ENCODE measurements at places on chromosomes 13 and 19.

- peak; percentile 69 for DNase-seq
Observed at GRCh38 chr13:110388108-110388943, 81.2 kb downstream of the COL4A2 start.

DNA sequence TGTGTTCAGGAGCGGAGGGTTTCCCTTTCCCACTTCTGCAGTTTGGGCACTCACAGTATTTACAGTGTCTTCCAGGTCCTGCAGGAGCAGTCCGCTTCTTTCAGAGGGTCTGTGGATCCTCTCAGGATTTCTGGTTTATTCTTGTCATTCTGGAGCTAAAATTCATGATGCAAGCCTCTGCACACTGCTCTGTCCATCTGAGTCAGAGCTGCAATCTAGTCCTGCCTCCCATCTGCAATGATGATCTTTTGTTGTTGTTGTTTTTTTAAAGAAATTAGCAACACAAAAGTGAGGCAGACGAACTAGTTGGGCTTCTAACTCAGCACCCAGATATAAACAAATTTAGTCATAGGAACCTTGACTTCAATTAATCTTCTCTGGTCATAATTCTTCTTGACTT is 86.5 kb downstream of the DLEU7 start:
- DNase-seq = no peak

- DNase-seq = peak; percentile 37
Observed at GRCh38 chr19:6358003-6358402, 3.3 kb upstream of the CLPP start.

GRCh38 chr13:42333613-42334328 is 61.8 kb downstream of the AKAP11 start:
- DNase-seq = peak; percentile 2

- peak; percentile 69 for DNase-seq
Observed at GRCh38 chr19:41570639-41571112, 5.3 kb upstream of the CEACAM21 start.

GRCh38 chr19:51550848-51551672 is 19.6 kb upstream of the SIGLEC6 start:
- DNase-seq = no peak

DNA sequence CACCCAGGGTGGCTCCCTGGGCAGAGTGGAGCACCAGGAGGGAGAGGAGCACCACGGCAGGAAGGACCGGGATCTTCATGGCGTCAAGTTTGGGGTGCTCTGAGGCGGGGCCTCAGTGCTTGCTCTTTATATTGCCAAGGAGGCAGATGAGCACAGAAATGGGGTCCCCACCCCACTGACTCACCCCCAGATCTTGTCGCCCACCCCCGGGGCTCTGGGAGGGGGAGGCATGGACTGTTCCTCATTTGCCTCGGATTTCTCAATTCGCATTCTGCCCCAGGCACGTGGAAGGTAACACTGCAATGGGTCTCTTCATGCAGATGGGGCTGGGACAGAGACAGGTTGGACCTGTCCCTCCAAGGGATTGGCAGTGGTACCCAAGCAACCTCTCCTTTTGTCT is at the start of gene KRTDAP:
KRTDAP (minus strand) TSS at position 101 of the 400 bp plus-strand sequence; CDS start at position 79, 22 bp downstream.
- DNase-seq = no peak

DNA sequence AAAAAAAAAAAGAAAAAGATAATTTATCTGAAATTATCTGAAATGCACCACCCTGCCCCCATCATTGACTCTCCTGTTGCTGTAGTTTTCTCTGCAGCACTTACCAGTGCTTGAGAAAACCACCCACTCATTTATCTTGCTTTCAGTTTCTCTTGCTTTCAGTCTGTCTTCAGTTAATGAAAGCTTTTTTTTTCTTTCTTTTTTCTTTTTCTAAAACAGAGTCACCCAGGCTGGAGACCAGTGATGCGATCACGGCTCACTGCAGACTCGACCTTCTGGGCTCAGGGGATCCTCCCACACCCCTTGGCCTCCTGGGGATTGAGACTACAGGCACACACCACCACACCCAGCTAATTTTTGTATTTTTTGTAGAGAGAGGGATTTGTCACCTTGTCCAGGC is 4.3 kb upstream of the ACP5 start:
- DNase-seq = no peak

GRCh38 chr13:100976993-100977392 is 302.4 kb upstream of the TMTC4 start:
- no peak for DNase-seq

- DNase-seq = no peak
Observed at GRCh38 chr19:52094526-52095130, 937 bp downstream of the ZNF841 start.

DNA sequence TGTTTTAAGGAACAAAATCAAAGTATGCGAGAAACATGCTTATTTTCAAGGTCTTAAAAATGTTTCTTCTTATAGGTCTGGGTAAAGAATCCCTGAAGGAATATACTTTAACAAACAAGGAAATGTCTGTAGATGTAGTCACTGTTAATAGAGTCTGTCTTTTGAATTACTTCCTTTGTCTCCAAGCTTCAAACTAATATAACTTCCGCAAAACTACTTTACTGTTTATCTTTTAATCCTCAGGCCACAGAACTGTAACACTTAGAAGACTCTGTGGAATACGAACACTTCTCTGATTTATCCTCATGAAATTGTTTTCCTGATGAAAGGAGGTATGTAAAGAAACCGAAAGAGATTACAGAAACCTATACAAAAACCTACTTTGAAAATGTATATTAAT is 316.0 kb downstream of the PCDH9 start:
- DNase-seq = no peak

- peak; percentile 98 for DNase-seq
Observed at GRCh38 chr19:50203281-50204080, at the start of gene MYH14. TSS of gene MYH14 (plus strand) at chr19:50203622. CDS start at chr19:50210366, 6,744 bp downstream.

- no peak for DNase-seq
Observed at GRCh38 chr13:111129465-111130115, 14.5 kb downstream of the ARHGEF7 start.

GRCh38 chr19:46787040-46787330 is 1.4 kb downstream of the SLC1A5 start:
- DNase-seq = no peak

- no peak for DNase-seq
Observed at GRCh38 chr13:48961379-48961778, 14.3 kb upstream of the FNDC3A start.

DNA sequence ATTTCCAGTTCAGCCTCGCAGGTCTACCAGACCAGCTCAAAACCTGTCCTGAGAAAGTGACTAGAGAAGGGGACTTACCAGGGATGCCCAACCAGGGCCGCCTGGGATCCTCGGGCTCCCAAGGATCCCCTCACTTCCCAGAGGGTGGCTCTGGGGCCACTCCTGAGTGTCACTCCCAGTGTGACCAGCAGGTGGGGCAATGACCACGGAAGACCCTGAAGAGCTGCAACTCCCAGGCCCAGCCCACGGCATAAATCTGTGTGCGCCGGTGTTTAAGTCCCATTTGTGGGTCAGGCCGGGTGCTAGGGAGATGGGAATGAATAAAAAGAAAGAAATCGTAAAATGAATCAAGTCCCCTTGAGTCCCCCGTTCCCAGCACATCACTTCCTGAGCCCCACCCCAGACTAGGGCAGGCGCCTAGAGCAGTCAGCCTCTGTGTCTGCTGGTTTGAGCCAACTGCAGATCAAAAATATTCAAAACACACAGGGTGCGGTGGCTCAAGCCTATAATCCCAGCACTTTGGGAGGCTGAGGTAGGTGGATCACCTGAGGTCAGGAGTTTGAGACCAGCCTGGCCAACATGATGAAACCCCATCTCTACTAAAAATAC is 10.7 kb downstream of the PTGIR start:
- peak; percentile 79 for DNase-seq

- peak; percentile 29 for DNase-seq
Observed at GRCh38 chr19:10510301-10510802, 6.9 kb downstream of the S1PR5 start.

DNA sequence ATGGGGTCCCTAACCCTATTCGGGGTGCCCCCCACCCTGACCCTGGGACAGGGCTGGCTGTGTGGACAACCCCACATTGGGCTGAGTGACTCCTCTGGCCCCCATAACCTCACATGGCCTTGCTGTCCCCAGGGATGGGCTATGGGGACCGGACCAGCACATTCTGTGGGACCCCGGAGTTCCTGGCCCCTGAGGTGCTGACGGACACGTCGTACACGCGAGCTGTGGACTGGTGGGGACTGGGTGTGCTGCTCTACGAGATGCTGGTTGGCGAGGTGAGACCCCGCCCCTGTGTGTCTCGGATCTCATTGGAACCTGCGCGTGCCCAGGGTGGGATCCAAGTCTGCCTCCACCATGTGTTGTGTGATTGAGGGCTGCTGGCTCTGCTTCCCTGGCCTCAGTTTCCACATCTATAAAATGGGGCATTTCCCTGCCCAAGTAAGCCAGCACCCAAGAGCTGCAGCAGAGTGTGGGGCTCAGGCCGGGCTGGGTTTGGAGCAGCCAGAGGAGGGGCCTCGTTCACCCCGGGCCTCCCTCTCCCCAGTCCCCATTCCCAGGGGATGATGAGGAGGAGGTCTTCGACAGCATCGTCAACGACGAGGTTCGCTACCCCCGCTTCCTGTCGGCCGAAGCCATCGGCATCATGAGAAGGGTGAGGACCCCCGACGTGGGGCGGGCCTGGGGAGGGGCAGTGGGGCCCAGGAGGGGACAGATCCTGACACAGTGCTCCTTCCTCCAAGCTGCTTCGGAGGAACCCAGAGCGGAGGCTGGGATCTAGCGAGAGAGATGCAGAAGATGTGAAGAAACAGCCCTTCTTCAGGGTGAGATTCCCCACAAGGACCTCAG is 4.9 kb downstream of the PTGER1 start:
- no peak for DNase-seq

- DNase-seq = no peak
Observed at GRCh38 chr13:105328212-105328611, 1207.2 kb downstream of the EFNB2 start.

GRCh38 chr19:13277104-13277809 is 127.0 kb downstream of the IER2 start:
- DNase-seq = peak; percentile 58

DNA sequence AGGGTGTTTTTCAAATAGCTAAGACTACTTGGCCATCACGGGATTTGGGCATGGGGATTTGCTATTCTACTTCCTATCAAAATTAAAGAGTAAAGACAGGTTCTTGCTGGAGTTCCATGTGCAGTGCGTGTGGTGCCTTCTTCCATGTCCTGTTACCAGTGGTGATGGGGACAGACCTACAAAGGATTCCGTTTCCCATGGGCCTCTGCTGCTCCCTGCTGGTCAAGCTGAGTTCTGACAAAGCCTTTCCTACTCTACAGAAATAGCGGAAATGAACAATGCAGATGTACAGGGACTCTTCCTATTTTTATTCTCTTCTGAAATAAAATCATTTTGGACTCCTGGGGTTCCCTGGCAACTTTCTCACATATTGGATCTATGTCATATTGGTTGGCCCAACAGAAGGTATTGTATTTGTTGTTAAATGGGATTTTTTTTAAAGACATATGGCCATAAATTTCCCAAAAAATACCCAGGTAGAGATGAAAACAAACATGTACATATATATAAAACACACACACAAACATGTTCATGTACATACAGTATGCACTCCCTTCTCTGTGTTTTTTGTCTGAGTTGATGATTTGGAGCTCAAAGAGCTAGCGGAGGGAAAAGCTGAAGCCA is 90.5 kb upstream of the SLC15A1 start:
- peak; percentile 62 for DNase-seq

DNA sequence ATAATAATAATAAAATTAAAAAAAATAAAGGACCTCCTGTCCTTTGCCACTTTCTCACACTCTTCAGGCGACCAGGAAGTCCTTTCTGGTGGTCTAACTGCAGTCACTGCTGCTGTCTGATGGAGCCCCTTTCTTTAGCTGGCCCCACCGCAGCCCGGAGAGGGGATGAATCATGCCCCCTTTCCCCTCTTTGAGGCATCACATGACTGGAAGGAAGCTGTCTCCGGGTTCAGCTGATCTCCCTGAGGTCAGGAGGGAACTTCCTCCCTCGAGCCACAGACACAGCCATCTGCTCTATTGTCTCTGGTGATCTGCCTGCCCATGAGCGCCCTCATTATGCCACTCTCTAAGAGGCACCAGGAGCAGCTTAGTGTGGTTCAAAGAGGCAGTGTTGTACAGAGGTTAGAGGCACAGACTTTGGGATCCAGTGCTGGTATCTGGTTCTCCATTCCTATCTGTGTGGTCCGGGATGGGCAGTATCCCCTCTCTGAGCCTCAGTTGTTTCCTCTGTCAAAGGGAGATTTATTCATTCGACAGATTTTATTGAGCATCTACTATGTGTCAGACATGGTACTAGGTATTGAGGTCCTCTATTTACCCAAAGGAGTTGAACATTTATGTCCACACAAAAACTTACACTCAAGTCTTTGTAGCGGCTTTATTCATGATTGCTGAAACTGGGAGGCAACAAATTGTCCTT is 30.0 kb downstream of the VAV1 start:
- DNase-seq = peak; percentile 35
